ENCODE measurements at places on chromosomes 4 and X. TPM values are rescaled to one million over a fixed set of nuclear protein-coding genes. Genes with fewer than 3 reads are reported as not detected.

DNA sequence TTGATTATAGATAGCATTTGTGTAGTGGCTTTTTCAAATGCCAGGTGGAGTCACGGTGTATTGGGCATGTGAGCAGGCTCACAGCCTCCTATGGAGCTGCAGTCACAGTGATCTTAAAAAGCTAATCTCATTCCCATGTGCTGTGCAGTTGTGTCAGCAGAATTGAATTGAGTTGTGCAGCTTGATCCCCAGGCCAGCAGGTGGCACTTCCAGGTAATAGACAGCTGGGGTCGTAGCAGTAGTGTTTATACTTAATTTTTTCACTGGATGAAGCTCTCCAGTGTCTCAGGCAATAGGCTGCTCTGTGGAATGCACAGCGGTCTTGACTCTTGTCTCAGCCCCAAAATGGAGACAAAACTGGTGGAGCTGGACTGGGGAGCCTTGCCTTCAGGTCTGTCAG, 1028.1 kb downstream of the SH3BGRL start:
- H3K27me3 ChIP-seq = no peaks in the 10 kb centered on the region
- H3K27ac ChIP-seq = no peak overlapping the region
- no peaks in the 10 kb centered on the region for H3K36me3 ChIP-seq
- no peak for DNase-seq
- no peaks in the 10 kb centered on the region for H3K4me1 ChIP-seq

The EXOC1L gene
- not detected for total RNA-seq

The HTN1 gene
- total RNA-seq = not detected

GRCh38 chr4:38612646-38613414, 51.2 kb upstream of the KLF3 start:
- H3K4me1 ChIP-seq = peaks cover 10% of the 10 kb centered on the region
- no peak overlapping the region for H3K4me3 ChIP-seq
- DNase-seq = no peak
- H3K36me3 ChIP-seq = no peaks in the 10 kb centered on the region
- H3K27ac ChIP-seq = no peak overlapping the region

DNA sequence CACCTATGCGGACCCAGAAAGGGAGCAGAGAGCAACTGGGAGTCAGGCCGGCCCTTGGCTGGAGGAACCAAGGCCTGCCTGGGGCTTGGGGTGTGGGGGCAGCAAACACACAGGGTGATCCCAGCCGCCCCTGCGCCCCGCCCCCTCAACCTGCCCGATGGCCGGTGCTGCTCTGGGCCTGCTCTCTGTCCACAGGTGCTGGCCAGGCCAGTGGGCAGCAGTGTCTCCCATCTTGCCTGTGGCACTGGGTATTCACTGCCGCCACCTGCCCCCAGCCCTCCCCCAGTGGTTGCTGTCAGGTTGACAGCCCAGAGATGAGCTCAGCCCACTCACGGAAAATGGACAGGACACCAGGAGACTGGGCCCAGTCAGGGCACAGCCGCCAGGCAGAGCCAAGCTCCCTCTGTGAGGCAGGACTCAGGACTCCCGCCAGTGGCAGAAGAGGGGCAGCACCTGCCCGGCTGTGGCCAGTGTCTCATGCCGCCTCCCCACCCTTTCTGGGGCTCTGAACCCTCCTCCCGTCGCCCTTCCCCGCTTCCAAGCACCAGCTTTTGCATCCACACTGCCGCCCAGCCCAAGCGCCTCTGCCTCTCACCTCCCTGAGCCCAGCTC, 4.7 kb downstream of the NKX1-1 start:
- peaks cover 6% of the 10 kb centered on the region for H3K4me1 ChIP-seq
- no peaks in the 10 kb centered on the region for H3K27me3 ChIP-seq
- no peak for DNase-seq
- H3K36me3 ChIP-seq = no peaks in the 10 kb centered on the region

GRCh38 chrX:130024127-130024526, 41.7 kb downstream of the BCORL1 start:
- H3K4me1 ChIP-seq = peaks cover 12% of the 10 kb centered on the region
- H3K36me3 ChIP-seq = peaks cover 18% of the 10 kb centered on the region
- DNase-seq = peak; percentile 71
- H3K4me3 ChIP-seq = no peak overlapping the region

The RIPPLY1 gene
- not detected for total RNA-seq

DNA sequence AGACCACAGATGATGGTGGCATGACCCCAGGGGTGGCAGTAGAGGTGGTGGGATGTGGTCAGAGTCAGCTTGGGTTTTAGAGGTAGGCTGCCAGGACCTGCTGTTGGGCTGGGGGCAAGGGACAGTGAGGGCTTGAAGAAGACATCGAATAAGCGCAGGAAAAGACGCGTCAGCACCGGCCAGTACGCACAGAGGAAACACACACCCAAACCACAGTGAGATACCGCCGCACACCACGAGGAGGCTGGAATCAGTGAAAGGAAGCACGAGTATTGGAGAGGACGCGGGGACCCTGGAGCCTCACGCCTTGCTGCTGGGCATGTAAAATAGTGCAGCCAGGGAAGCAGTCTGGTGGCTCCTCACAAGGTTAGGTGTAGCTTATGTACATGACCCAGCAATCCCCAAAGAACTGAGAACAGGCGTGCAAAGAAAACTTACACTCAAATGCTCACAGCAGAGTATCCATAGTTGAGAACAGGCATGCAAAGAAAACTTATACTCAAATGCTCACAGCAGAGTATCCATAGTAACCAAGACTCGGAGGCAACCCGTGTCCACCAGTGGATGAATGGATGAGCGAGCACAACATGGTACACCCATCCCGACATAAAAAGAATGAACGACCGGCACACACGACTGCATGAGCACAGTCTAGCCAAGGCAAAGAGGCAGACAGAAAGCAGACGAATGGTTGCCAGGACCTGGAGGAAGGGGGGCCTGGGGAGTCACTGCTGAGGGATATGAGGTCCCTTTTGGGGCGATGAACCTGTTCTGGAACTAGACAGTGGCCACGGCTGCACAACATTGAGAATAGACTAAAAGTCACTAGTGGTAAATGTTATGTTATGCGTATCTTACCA, 13.3 kb downstream of the PDZD4 start:
- peaks cover 3% of the 10 kb centered on the region for H3K27me3 ChIP-seq
- no peaks in the 10 kb centered on the region for H3K36me3 ChIP-seq
- peaks cover 16% of the 10 kb centered on the region for H3K4me1 ChIP-seq
- DNase-seq = peak; percentile 11
- H3K4me3 ChIP-seq = no peak overlapping the region

GRCh38 chr4:39808231-39808749, 110.4 kb downstream of the UBE2K start:
- H3K27ac ChIP-seq = no peak overlapping the region
- no peak for DNase-seq
- H3K4me1 ChIP-seq = no peaks in the 10 kb centered on the region
- H3K36me3 ChIP-seq = no peaks in the 10 kb centered on the region
- H3K4me3 ChIP-seq = no peak overlapping the region

The CFAP299 gene
- total RNA-seq = not detected

DNA sequence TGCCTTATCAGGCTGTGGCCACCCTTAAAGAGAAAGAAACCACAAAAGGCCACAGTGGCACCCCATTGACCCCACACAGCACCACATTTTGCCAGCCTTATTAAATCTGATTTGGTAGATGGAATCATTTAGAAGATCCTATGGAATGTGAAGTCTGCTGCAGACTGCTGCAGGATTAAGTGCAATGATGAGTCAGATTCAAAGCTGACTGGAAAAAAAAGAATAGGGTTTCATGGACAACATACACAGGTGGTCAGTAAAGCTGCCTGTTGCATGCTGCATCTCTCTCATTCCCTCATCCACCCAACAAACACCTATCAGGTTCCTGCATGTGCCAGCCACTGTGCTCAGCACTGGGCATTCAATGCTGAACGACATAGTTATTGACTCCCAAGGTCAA, 56.6 kb downstream of the CHST7 start:
- no peaks in the 10 kb centered on the region for H3K27me3 ChIP-seq
- H3K4me3 ChIP-seq = no peak overlapping the region
- no peak overlapping the region for H3K27ac ChIP-seq
- no peak for DNase-seq
- peaks cover 38% of the 10 kb centered on the region for H3K4me1 ChIP-seq

- no peak overlapping the region for H3K27ac ChIP-seq
- no peaks in the 10 kb centered on the region for H3K36me3 ChIP-seq
- H3K27me3 ChIP-seq = no peaks in the 10 kb centered on the region
Observed at GRCh38 chrX:65874110-65874509, 165.8 kb downstream of the VSIG4 start.
